ENCODE measurements at places on chromosomes 2 and 18.

DNA sequence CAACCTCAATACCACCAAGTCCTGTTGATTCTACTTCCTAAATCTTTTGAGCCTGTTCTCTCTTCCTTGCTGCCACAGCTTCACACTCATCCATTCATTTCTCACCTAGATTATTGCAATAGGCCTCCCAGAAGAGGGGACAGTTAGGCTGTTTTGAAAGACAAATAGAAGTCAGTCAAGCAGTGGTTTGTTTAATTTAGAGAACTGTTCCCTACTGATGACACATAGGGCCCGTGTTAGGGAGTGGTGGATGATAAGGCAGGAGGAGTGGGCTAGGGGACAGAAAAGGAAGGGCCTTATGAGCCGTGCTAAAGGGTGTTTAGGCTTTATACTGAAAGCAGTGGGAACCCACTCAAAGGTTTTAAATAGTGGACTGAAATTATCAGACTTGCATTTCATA is 59.6 kb upstream of the ZFP36L2 start:
- DNase-seq: no peak

DNA sequence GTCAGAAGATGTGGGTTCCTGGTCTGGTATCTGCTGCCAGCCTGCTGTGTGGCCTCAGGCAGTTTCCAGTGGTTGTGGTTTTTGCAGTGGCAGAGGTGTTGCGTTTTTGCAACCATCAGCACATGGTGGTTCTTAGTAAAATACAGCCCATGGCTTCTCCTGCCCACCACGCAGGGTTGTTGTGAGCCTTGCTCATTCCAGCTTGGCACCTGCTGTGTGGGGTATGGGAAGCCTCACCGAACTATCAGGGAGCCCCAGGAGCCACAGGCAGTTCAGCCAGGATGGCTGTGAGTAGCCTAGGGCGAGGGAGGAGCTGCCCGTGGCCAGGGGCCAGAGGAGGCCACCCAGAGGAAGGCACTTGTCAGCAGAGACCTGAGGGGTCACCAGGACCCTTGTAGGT is 9.8 kb downstream of the ARID5A start:
- DNase-seq: no peak

GRCh38 chr2:162465430-162465829 is 121.5 kb downstream of the GCA start:
- no peak for DNase-seq

- DNase-seq: no peak
Observed at GRCh38 chr2:128524183-128524582, 205.5 kb upstream of the HS6ST1 start.

DNA sequence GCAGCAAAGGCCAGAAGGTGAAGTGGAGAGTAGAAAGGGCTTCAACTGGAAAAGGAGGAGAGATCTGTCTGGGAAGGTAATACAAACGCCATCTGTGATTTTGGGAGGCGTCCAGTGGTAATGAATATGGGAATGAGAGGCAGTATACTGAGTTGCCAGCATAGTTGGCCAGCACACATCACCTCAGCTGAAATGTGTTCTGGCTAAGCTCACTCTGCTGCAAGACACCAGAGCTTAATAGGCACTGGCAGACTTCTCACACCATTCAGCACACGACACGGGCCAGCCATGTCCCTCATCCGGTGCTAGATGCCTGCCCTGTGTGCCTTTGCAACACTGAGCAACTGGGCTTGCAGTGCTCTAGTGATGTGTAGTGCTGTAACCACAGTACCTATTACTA is 277.1 kb downstream of the PIEZO2 start:
- DNase-seq: no peak

GRCh38 chr18:57141208-57142129 is 5.4 kb upstream of the BOD1L2 start:
- DNase-seq: no peak

GRCh38 chr18:13493079-13493478 is 233.3 kb downstream of the FAM210A start:
- DNase-seq: no peak

DNA sequence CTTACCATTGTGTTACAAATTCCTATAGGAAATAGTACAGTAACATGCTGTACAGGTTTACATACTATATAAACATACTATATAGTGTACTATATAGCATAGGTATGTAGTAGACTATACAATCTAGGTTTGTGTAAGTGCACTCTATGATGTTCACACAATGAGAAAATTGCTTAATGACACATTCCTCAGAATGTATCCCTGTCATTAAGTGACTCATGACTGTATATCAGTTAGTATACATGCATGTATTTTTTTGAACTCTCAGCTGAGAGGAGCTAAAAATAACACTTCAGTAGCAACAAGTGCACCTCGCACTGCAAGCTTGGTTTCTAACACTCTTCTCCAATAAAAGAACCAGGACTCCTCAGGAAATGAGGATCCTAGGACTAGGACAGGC is 19.5 kb upstream of the ASXL3 start:
- no peak for DNase-seq

DNA sequence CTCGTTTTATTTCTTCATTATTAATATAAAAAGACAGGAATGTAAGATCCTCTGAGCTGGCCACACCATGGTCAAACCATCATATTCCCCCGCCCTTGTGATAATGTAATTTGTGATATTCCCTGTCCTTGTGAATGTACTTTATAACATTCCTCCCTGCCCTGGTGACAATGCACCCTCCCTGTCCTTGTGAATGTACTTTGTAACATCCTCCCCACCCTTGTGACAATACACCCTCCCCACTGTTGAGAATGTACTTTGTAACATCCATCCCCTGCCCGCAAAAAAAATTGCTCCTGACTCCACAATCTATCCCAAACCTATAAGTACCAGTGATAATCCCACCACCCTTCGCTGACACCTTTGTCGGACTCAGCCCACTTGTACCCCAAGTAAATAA is 211.0 kb downstream of the MBD2 start:
- DNase-seq: no peak

- no peak for DNase-seq
Observed at GRCh38 chr2:141911485-141912066, 219.2 kb downstream of the LRP1B start.

DNA sequence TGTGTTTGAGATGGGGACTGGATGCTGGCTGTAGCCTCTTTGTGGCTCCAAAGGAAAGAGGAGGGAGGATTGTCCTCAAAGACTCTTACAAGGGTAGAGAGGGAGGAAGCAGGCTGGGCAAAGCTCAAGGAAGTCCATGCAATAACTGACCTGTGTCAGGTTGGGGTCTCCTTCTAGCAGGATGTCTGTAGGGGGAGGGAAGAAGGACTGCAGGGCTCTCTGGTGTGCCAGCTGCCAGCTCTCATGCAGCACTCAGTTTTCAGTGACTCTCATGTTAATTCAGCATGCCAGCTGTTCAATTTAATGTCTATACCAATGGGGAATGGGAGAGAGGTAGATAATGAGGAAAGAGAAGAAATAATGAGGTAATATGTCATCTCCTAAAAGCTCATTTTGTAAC is 85.3 kb upstream of the RANBP2 start:
- no peak for DNase-seq

DNA sequence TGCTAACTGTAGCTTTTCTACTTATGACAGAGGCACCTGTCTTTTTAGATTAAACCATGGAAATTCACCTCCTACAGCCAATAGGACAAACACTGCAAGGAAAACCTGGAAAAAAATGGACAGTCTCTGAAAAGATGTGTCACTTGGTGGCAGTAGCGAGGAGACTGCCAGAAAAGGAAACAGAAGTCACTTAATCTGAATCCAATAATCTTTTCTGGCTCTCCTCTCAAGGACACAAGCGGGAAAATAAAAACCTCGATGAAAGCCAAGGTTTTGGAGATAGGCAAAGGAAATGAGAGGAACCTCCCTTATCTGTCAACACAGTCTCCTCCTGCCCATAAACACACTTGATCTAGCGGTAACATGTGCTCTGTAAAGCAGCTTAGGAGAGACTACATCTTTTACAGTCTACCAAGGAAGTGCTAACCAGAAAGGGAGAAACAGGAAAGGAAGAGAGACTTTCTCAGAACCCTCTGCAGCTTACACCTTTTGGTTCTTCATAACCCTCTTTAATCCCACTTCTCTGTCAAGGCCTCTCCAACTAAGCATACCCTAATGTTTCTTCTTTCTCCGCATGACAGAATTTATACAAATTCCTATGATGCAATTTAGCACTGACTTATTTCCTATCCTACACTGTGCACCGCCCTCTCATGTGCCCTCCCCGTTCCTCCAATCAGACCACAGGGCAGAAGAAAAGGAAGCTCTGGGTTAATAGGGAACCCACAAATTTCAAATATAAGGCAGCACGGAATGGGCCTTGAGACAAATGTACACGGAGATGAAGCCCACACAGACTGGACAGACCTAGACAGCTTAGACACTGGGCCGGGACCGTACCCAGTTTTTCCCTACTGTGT is 52.8 kb downstream of the CLASP1 start:
- peak; percentile 21 for DNase-seq

DNA sequence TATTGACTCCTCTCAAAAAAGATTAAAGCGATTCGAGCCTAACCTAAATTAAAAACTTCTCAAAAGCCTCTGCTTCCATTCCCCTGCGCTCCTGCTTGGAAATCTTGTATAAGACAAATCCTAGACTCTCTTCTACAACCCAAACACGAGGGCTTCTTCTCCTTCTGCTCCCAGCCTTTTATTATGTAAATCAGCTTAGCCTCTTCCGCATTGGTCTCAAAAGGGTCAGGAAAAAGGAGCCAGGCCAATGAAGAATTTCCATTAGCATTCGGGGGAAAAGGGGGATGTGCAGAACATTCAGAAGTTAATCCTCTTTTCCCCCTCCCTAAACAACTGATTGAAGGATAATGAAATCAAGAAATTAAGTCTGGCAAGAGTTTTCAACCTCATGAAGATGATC is 107.9 kb downstream of the FAM124B start:
- no peak for DNase-seq

DNA sequence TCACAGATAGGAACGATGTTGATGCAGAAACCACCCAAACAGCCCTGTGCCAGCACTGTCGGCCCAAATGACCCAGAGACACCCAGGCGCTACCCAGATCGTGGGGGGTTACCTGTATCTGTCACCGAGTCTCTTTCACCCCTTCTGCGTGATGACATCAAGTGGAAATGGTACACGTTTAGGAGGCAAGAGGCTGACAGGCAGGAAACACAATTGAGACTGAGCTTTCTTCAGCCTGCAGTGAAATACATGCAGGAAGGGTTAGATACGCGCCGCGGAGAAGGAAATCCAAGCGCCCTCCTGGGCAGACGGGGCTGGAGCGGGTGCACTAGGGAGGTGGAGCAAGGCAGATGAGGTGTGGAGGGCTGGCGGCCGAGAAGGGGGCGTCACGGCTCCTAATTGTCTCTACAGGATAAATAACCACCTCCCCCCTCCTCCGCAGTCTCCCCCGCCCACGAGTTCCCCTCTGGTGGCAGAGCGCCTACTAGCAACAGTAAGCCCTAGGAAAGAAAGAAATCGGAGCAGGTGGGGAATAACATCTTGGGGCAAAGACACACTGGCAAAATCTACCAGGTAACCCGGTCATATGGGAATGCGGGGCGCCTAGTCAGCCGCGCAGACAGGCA is at the start of gene RNF152:
TSS of gene RNF152 (minus strand) at position 325 of the 626 bp plus-strand sequence. CDS start 76,544 bp downstream, outside the sequence.
- DNase-seq: peak; percentile 10

DNA sequence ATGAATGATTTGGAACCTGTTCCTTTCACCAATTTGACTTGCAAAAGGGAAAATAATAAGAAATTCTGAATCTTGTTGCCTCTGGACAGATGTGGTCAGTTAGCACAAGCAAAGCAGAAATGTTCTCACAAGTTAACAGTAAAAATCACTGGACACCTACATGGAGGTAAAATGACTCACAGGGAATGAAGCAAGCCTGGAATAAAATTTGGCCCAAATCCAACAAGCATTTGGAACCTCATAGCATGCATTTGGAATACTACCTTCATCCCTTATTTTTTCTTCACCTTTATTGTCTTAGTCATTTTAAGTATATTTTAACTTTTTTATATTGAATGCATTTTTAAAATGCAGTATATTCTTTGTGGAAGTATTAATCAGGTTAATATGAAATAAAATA is 602.9 kb downstream of the ARHGAP15 start:
- DNase-seq: no peak

DNA sequence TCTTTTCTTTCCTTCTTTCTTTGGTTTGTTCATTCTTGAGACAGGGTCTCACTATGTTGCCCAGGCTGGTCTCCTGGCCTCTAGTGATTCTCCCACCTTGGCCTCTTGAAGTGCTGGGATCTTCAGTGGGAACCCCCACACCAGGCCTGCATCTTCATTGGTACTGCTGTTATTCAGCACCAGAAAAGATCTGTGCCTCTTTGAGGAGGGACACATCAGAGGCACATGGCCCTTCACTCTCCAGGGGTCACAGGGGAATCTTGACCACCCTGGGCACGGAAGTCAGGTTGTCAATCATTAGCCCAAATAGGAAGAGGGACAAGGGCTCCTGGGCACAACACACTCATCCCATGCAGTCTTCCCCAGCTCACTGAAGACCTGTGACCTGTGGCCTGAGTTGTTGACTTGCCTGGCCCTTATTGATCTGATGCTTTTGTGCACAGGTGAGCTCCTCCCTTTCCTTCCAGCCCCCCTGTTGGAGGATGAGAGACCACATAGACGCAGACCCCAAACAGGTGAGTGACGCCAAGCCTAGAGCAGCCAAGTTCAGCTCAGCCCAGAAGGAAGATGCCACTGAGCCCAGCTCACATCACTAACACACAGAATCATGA is 33.0 kb upstream of the ODC1 start:
- DNase-seq: no peak

GRCh38 chr2:25036221-25036559 is 5.7 kb upstream of the EFR3B start:
- DNase-seq: no peak

DNA sequence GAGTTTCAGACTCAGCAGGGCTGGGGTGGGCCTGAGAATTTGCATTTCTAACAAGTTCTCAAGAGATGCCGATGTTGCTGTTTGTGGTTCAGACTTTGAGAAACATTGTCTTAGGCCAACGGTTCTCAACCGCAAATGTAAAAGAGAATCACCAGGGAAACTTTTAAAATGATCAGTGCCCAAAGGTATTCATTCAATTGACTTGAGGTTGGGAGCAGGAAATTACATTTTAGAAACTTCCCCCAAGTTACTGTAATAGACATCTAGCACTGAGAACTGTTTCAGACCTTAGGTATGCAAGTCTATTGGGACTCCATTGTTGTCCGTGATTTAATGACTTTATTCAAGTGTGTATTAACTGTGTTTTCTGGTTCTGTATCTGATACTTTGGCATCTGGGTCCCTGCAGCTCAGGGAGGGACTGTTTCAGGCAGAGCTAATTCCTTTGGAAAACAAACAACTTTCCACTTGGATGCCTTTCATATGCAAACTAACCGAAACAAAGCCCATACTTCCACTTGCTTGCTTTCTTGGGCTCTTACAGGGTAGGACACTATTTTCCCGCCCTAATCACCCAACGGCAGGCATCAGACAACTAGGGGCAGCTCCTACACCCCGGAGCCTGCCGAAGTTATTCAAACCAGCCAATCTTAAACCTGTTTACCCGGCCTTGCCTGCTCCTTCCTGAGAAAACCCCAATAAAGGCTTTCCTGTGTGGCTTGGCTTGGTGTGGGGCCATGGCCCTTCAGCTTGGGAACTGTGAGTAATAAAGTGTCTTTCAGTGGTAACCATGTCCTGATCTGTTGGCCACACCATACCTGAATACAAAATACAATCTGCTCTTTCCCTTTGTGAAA is 97.6 kb downstream of the POLE4 start:
- no peak for DNase-seq

- no peak for DNase-seq
Observed at GRCh38 chr2:237574894-237575868, 8.8 kb downstream of the PRLH start.

- DNase-seq: no peak
Observed at GRCh38 chr2:222214885-222215284, 83.9 kb downstream of the PAX3 start.

All from stimulated activated CD4-positive, alpha-beta T cell treated with anti-CD3 and anti-CD28 coated beads, Interleukin-4, amount 100 ng/mL, for 24 hours (primary cell).